ENCODE measurements at places on chromosomes 11 and 22. TPM values are rescaled to one million over a fixed set of nuclear protein-coding genes. Genes with fewer than 3 reads are reported as not detected.

MYRF gene
- not detected for total RNA-seq

ZNRF3 gene
- 8.1 TPM for total RNA-seq

- DNase-seq = no peak
Measured at GRCh38 chr11:25958045-25958444, 373.9 kb upstream of the ANO3 start.

DNA sequence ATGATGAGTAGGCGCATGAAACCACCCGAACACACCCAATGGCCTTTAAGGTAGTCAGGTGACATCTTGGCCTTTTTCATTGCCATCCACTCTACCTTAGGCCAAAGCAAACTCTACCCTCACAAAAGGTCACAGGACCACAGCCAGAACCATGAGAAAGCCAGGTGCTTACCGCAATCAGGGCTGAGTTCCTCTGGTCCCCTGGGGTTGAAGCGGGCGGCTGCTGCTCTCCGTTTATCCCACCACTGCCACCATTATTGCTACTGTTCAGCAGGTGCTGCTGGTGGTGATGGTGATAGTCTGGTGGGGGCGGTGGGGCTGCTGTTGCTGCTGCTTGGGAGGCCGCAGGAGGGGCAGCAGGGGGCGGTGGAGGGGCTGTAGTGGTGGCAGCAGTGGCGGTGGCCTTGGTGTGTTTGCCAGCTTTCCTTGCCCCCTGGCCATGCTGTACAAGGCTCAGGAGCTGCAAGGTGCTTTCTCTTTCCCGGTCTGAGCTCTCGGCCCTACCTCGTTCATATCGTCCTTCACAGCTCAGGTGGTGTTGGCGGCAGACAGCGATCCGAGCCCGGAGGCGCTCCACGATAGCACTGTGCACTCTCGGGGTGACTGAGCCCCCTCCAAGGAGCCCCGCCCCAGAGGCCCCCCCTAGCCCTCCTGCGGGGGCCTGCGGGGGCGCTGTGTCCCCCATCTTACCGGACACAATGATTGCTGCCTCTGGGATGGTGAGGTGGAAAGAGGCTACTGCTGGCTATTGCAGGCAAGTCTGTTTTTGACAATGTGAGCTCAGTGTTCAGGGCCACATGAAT is 1.6 kb downstream of the MAML2 start:
- DNase-seq = peak; percentile 70

DNA sequence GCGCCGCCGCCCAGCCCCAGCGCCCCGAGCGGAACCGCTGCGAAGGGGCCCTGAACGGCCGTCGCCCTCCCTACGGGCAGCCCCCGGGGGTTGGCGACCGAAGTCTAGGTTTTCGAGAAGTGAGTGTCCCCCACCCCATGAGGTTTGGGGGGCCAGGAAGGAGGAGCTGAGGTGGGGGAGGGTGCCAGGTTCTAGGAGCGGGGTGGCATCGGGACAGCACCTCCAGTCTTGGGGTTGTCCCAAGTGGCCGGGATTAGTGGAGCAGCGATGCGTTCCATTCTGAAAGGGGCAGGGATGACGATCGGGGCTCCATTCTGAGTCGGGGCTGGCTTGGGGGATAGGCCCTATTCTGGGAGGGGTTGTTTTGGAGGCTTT is 408 bp downstream of the PPP2R5B start:
- DNase-seq = peak; percentile 58

MYO18B gene
- total RNA-seq = 273 TPM

C11orf65 gene
- total RNA-seq = 0.64 TPM

DNA sequence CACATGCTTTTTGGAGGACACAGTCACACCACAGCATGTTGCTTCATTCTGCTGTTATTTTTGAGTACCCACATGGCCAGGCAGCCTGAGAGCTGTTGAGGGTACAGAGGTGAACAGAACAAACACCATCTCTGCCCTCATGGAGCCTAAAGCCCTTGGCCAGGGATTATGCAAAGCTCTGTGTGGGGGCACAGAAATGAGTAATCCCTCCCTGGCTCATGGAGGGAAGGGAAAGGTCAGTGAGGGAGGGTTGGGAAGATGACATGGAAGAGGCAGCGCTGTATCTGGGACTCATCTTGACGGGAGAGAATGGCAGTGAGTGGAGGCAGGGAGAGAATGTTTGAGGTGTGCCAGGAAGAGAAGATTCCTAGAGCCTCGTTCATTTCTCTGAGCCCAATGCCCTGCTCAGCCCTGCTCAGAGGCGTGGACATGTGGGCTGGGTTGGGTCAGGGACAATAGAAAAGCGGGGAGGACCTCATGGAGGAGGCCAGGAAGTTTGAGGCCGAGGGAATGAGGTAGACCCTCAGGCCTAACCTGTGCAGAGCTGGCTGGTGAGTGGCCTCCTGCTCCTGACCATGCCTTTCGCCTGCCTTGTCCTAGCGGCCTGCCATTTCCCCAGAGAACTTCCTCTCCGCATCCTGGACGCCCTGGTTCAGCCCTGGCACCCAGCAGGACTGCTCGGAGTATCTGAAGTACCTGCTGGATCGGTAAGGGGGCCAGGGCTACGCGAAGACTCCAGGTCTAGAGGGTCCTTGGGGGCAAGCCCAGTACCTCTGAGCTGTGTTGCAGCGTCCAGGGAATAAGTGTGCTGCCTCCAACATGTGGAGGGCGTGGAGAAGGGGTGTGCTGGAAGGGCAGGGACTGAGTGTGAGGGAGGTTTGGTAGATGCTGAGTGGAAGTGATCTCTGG is 19.8 kb downstream of the USP35 start:
- no peak for DNase-seq

- DNase-seq = no peak
Measured at GRCh38 chr11:10930224-10930971, 72.5 kb upstream of the ZBED5 start.

GRCh38 chr22:36828815-36829214 is 12.0 kb upstream of the PVALB start:
- no peak for DNase-seq

DNA sequence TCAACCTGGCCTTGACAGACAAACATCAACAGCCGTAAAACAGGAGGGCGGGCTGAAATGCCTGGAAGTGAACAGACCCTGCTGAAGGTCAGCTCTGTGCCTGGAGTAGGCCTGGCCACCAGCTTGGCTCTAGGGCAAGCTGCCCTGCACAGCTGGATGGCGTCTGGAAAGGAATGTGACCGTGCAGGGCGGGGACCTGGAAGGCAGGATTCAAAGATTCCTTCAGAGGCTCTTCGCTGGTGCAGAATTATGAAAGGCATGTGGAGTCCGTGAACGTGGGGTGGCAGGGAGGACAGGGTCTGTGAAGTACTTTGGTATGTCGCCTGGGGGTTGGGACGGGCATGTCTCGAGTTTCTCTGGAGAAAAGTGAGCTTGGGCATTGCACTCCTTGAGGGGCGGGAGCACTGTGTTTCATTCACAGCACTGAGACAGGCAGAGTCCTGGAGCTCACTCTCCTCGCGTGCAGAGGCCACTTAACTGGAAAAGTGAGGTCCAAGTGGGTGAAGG is 1.5 kb downstream of the EHD1 start:
- peak; percentile 49 for DNase-seq

- DNase-seq = no peak
Measured at GRCh38 chr11:57310630-57311086, 14.1 kb downstream of the TNKS1BP1 start.

- no peak for DNase-seq
Measured at GRCh38 chr11:13702071-13702470, 33.6 kb downstream of the FAR1 start.

DNA sequence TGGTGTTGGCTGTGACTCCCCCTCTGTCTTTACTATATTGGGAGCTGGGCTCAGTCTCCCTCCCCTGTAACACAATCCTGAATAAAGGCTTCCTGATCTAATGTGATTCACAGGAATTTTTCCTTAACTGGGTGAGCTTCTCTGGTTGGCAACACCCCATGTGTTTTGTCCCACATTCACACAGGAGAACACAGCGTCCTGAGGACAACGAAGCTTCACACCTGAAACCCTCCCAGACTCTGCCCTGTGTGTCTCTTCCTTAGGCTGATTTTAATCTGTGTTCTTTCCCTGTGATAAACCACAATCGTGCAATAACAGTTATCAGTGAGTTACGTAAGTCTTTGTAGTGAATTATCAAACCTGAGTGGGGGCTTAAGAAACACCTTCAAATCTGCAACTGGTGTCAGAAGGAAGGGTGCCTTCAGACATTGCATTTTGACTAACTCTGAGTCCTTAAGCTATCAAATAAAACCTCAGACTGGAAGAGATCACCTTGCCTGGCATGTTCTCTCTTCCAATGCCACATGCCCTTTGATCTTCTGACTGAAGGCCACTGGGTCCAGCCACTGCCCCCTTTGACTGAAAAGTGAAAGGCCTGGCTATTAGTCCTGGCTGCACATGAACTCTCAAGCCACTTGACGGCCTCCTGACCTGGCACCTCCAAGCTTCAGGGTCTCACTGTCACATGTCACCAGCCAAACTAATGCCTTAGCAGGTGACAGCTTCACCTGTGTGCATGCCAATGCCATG is 17.3 kb downstream of the APOL3 start:
- no peak for DNase-seq

- no peak for DNase-seq
Measured at GRCh38 chr11:18657673-18658072, 23.5 kb upstream of the SPTY2D1 start.

UBASH3B gene
- total RNA-seq = 2.1 TPM

MMP27 gene
- total RNA-seq = not detected

DNA sequence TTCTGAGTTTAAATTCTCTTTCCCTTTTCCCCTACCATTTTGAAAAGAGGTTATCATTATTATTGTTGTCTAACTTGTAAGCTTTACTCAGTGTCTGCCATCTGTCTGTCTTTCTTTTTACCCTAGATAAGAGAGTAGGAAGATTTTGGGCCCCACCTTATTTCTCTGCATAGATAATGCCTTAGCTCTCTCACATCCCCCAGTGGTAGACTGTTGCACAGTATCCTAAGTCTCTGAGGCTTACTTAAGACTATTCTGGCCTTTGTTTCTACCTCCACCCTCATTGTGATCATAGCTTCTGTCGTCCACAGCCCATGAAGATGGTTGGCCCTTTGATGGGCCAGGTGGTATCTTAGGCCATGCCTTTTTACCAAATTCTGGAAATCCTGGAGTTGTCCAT is 3.6 kb upstream of the OR51L1 start:
- no peak for DNase-seq

DNA sequence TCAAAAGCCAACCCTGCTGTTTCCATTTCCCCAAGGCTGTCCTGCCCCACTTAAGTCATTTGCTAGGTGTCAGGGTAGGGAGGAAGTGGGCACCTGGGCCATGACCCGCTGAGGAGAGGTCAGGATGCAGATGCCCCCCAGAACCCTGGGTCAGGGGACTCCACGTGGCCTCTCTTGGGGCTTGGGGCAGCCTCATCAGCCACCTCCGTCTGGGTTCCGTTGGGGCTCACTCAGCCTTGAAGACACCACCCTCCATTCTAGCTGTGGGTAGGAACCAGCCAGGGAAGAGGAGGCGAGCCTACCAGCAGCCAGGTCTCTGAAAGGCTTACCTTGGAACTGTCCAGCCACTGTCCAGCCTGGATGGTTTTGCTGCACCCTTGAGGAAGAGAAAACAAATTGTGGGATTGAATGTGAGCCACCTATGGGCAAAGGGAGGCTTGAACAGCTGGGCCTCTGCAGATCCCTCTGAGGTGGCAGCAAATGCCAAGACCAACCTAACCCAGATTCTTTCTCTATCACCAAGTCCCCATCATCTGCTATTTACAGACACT is 2.5 kb downstream of the APOL4 start:
- no peak for DNase-seq

DNA sequence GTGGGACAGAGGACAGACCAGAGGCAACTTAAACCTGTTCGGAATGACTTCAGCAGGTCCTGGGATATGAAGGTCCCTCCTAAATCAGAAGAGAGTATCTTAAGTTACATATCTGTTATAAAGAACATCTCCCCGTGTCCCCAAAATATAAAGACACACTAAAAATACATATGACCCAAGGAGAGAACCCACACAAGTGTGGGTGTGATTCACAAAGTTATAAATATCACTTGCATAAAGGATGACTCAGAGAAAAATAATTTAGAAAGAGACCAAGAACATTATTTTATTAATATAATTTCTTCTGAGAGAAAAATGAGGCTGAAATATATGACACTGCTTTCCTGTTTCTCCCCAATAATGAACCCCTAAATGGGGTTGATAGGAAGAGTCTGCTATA is 14.2 kb downstream of the OR5B21 start:
- DNase-seq = no peak

GRCh38 chr11:72005347-72006260 is 6.9 kb downstream of the IL18BP start:
- no peak for DNase-seq

GRCh38 chr11:119937412-119937811 is 200.5 kb downstream of the TRIM29 start:
- DNase-seq = no peak

- DNase-seq = no peak
Measured at GRCh38 chr11:77303328-77303727, 1.8 kb upstream of the GDPD4 start.

ACRV1 gene
- not detected for total RNA-seq

CCDC116 gene
- 0.17 TPM for total RNA-seq

- DNase-seq = no peak
Measured at GRCh38 chr11:71496421-71496820, 30.6 kb upstream of the KRTAP5-7 start.

TXN2 gene
- 83.9 TPM for total RNA-seq

DNA sequence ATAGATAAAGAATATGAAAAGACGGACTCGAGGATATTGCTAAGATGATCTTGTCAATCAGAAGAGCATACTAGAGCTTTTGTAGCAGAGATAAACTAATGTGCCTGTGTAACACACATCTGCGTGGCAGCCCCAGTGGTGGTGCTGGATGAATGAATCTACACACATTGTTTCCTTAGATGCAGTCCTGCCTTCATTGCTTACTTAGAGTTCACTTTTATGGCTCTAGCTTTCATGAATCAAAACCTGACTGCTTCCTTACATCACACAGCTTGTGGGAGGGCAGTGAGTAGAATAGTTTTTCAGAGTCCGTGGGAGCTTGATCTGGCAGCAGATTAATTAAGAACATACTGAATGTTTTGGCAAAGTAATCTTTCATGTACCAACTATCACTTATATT is 83.7 kb downstream of the EXT2 start:
- DNase-seq = no peak

IFITM5 gene
- not detected for total RNA-seq

- DNase-seq = no peak
Measured at GRCh38 chr22:30238136-30238535, 8.4 kb downstream of the LIF start.

MYOD1 gene
- 45.6 TPM for total RNA-seq

OR52A1 gene
- not detected for total RNA-seq

ST14 gene
- 0.52 TPM for total RNA-seq

Data from psoas muscle (tissue), 8 donors.